HT-29 (cell line): ENCODE measurements at places on chromosomes 4 and X.

- DNase-seq = no peak
Measured at GRCh38 chr4:1644891-1645657, 39.0 kb downstream of the FAM53A start.

DNA sequence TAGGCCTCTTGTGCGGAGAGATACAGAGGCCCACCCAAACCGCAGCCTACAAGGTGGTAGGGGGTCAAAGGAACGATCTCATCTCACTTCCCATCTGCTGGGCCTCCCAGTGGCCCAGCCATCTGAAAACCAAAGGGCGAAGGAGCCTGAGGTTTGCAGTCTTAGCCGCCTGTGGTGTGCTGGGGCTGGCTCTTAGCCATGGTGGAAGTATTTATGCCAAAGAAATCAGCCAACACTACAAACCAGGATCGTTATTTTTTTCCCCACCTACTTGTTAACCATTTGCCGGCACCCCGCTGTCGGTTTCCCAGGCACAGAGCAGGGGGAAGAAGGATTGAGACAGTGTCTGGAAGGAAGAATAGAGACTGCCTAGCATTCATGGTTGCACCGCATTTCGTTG, 30.9 kb upstream of the CDKL5 start:
- no peak for DNase-seq

- peak; percentile 43 for DNase-seq
Measured at GRCh38 chr4:23333946-23334878, 555.6 kb downstream of the PPARGC1A start.

DNA sequence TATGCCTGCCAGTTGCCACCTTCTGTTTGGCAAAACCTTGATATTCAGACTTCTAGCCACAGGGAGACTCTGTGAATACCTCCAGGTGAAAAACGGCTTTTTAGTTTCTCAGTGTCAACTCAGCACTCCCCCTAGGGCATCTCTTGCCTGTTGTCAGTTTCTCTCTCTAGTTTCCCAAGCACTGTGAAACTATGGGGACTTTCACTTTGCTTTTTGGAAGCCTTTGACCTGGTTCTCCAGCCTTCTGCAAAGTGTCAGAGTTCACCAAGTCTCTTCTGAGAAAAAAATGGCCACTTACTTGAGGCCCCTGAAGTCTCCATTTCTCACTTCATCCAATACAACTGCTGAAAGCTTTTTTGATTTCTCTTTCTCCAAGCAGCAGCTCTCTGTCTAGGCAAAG, 521.5 kb downstream of the INPP4B start:
- DNase-seq = no peak

- no peak for DNase-seq
Measured at GRCh38 chrX:124217304-124218251, 114.9 kb upstream of the TEX13D start.

GRCh38 chrX:96453139-96453538, 231.5 kb upstream of the DIAPH2 start:
- DNase-seq = peak; percentile 46

GRCh38 chr4:21184788-21185187, 484.5 kb downstream of the PACRGL start:
- DNase-seq = no peak

- DNase-seq = no peak
Measured at GRCh38 chrX:103640401-103641155, 11.8 kb downstream of the TCEAL1 start.

- DNase-seq = no peak
Measured at GRCh38 chr4:67939195-67939594, 24.1 kb downstream of the TMPRSS11A start.

GRCh38 chr4:9962611-9963314, 58.5 kb downstream of the SLC2A9 start:
- DNase-seq = no peak

GRCh38 chrX:10676235-10676957, 56.0 kb upstream of the MID1 start:
- no peak for DNase-seq

- no peak for DNase-seq
Measured at GRCh38 chr4:62161446-62161845, 961.3 kb downstream of the ADGRL3 start.

- no peak for DNase-seq
Measured at GRCh38 chr4:7518871-7519637, 84.3 kb upstream of the PSAPL1 start.

DNA sequence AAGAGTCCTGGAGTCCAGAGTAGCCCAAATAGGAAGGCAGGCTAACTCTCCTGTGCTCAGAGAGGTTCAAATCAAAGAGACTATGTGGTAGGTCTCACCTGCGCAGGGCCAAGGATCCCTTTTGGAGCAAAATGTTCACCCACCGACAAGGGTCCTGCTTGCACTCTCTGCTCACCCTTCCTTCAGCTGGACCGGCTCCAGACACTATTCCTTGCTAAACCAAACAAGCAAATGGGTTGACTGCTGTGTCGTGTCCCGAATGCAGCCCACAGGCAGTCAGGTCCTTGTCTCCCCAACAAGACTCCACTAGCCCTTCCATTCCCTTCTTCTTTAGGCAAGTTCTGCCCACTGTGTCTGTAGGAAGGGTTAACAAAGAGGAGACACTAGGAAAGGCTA, 760 bp downstream of the TRMT2B start:
- no peak for DNase-seq

DNA sequence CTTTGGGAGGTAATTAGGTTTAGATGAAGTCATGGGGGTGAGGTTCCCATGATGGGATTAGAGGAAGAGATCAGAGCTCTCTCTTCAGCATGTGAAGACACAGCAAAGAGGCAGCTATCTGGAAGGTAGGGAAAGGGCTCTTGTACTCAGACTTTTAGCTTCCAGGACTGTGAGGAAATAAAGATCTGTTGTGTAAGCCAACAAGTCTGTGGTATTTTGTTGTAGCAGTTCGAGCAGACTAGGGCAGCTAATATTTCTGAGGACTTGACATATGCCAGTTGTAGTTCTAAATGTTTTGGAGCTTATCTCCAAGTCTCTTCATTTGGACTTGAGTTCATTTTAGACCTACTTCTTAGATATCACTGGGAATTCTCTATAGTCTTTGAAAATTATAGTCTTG, 137.3 kb upstream of the PDE5A start:
- DNase-seq = no peak

- DNase-seq = no peak
Measured at GRCh38 chr4:40523581-40523980, 106.1 kb downstream of the RBM47 start.

DNA sequence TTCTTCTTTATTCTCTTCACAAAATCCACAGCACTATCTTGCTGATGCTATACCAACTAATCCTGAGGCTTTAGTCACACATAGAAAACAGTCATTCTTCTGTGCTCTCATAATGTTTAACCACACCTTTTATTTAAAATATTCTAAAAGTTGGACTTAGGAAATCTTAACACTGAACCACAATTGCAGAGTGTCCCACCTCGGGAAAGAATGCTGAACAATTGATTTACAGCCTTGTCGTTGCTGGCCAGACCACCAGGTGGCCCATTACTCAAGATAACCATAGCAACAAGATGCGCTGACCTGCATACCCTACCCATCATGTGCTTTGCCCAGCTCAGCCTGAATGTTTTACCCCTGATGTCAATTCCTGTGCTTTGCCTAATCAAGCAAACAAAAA, 100.8 kb downstream of the ARSJ start:
- DNase-seq = peak; percentile 39

- DNase-seq = no peak
Measured at GRCh38 chr4:17063888-17064287, 165.4 kb upstream of the LDB2 start.

- DNase-seq = no peak
Measured at GRCh38 chr4:169025184-169025583, 15.1 kb upstream of the CBR4 start.

DNA sequence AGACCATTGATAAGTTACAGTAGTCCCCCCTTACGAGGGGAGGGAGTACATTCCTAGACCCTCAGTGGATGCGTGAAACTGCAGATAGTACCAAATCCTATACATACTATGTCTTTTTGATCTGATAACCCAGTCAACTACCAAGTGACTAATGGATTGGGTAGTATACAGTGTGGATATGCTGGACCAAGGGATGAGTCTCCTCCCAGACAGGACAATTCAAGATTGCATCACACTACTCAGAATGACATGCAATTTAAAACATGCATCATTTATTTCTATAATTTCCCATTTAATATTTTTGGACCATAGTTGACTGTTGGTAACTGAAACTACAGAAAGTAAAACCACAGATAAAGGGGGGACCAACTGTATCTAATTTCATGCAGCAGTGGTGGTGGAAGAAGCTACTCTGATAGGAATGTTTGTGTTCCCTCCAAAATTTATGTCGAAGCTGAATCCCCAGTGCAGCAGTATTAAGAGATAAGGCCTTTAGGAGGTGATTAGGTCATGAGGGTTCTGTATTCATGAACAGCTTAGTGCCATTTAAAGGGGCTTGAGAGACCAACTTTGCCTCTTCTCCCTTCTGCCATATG, 11.9 kb downstream of the HADH start:
- DNase-seq = no peak

- DNase-seq = no peak
Measured at GRCh38 chrX:153829799-153830639, at the start of gene PDZD4. Gene PDZD4, minus strand, starts transcription at chrX:153830544. Its CDS starts 246 bp downstream, at chrX:153830298.

GRCh38 chrX:65420154-65420553, 114.4 kb downstream of the LAS1L start:
- no peak for DNase-seq

DNA sequence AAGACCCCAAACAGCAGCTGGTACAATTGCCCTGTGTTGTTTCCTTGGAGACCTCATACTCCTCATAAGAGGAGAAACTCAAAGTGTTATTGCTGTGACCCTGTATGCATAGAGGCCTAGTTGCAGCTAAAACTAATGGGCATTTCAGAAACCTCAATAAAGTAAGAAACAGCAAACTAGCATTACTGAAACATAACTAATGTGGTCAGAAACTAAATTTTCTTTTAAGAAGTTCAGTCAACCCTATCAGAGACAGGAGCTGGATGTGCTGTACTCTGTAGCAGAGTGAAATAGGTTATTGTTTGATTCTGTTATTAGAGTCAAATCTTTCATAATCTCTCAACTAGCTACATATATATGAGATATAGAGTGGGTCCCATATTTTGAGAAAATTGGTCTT, 257.5 kb upstream of the IRS4 start:
- DNase-seq = no peak

DNA sequence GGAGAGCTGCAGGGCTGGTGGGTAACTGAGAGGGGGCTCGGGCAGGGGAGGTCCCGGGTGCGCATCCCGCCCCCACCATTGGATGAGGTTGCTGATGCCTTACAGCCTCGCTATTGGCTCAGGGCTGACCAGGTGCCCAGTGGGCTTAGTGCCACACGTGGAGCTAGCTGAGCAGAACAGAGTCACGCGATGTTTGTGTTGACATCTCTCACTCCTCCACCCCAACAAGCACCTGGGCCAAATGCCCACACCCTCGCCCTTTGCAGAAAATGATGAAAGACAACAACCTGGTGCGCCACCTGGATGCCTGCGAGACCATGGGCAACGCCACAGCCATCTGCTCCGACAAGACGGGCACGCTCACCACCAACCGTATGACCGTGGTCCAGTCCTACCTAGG, 31.8 kb downstream of the ATP2B3 start:
- no peak for DNase-seq
